ENCODE measurements at places on chromosomes 7 and 10.

DNA sequence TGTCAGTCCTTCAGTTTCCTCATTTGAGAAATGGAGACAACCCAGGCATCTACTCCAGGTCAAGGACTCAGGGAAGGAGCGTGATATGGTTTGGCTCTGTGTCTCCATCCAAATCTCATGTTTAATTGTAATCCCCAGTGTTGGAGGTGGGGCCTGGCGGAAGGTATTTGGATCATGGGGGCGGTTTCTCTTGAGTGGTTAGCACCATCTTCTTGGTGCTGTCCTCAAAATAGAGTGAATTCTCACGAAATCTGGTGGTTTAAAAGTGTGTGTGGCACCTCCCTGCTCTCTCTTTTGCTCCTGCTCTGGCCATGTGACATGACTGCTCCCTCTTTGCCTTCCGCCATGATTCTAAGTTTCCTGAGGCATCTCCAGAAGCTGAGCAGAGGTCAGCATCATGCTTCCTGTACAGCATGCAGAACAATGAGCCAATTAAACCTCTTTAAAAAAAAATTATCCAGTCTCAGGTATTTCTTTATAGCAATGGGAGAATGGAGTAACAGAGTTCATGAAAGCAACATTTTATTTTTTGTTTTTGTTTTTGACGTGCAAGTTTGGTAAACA is 30.0 kb downstream of the ARHGAP22 start:
- no peak for DNase-seq

- no peak for DNase-seq
These were observed 6.1 kb downstream of the ADCY1 start for GRCh38 chr7:45580053-45580872.

DNA sequence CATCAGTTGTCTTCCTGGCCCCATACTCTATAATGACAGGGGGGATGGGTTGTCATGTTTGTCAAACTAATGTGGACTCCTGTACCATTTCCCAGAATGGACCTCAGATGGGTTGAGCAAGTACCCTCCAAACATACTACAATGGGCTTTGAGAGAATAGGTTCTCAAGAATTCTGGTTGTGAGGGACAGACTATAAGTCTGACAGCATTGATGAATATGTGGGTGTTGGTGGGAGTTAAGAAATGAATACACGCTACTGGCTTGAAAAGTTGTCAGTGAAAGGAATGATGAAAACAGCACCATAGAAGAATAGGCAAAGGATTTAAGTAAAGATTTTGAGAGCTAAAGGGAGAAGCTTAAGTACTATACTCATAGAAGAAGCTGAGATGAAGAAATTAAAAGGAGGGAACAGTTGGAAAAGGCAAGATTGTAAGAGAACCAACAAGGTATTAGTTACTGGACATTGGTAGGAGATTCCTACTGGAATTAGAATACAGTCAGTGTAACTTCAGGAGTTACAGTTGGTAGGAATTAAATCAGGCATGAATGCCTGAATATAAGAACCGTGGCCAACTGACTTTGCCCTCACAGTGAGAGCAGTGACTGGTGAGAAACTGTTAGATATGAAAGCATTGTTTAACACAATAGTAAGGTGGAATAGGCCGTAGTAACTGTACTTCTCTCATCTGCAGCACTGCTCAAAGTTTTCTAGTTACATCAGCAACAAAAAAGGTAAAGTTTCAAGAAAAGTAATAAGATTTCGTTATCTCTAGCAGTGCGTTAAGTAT is 86.3 kb downstream of the LCOR start:
- no peak for DNase-seq

DNA sequence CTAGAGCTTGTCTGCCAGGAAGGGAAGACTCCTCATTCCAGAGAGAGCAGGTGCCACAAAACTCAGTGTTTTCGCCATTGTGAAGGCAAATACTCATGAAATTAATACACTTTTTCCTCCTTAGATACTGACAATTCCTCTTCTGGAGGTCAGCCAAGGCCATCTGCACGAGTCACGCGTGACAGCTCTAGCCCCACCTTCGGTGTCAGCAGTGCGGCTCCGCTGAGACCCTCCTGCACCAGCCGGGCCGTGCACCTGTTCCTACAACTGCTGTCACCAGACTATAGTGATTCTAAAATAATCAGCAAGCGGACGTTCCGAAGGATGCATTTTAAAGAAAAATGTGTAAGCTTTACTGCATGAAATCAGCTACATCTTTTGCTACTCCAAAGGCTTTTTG is 127.7 kb downstream of the DIP2C start:
- no peak for DNase-seq

GRCh38 chr7:105800849-105801534 is 75.4 kb downstream of the ATXN7L1 start:
- no peak for DNase-seq

GRCh38 chr7:107230334-107230733 is 61.5 kb downstream of the HBP1 start:
- no peak for DNase-seq

GRCh38 chr7:148849393-148850098 is 34.5 kb downstream of the EZH2 start:
- no peak for DNase-seq
